Bone marrow (tissue), 2 donors: ENCODE measurements at places on chromosomes 7 and 10.
A peak's percentile ranks its signal among the peaks of the same experiment; 100 is the strongest.

DNA sequence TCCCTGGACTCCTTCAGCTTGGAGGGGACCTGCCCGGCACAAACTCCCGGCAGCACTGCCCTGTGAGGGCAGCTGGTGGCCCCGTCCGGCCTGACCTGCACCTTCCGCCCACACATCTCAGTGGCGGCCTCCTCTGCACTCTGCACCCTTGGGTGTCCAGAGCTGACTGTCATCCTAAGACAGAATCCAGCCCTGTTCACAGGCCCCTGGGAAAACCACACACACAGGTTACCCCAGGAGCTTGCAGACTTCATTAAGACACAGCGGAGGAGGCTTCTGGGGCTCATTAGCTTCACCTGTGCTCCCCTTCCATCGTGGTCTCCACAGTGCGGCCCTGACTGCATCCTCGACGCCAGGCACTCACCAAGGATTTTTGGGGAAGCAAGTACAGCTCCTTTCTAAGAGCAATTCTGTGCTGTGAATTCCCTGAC lies 51.5 kb upstream of the SHH start:
- DNase-seq = no peak

- DNase-seq = no peak
These were observed 17.6 kb downstream of the ASB13 start for GRCh38 chr10:5648494-5649457.

DNA sequence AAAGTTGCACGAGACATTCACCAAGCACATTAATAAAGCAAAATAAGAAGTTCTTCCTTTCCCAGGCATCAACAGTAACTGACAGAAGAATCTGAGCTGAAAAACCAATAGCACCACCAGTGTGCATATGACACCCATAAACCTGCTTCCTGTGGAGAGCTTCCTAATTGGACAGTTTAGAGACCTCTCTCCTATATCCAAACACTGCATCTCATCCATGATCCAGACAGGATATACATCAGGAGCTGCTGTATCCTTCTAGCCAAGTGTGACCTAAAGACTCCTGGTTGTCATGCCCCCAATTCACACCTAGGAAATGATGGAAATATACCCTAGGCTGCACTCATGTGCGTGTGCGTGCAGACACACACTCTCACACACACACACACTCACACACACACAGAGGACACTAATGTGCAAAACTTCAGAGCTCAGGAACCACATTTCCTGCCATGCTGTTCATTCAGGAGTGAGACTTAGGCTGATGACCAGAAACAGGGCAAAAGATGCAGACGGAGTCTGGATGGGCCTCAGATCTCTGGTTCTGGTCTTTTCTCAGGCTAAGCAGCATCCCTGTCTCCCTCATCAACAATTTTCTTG lies 58.0 kb downstream of the MAP3K8 start:
- no peak for DNase-seq

GRCh38 chr7:81404669-81405068 lies 365.2 kb downstream of the HGF start:
- no peak for DNase-seq

DNA sequence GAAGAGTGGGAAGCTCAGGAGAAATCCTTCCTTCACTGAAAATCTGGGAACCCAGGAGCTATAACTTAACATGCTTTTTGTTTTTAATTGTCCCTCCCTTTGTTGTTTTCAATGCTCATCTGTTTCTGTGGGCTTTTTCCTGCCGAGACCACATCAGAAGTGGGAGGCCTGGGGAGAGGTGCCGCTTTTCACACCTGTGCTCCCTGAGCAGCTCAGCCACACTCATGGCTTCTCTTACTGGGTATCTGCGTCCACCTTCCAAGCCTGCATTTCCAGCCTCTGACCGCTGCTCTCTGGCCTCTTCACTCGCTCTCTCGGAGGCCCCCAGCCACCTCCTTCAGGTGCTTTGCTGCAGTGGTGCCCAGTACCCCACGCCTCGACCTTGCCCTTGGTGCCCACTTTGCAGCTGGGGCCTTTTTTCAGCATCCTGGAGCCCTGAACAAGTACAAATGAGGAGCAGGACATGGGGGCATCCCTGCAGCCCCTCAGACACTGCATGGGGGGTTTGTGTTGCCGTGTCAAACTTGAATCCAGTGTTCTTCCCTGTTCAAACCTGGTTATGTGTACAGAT lies 9.9 kb downstream of the C7orf57 start:
- DNase-seq = no peak

DNA sequence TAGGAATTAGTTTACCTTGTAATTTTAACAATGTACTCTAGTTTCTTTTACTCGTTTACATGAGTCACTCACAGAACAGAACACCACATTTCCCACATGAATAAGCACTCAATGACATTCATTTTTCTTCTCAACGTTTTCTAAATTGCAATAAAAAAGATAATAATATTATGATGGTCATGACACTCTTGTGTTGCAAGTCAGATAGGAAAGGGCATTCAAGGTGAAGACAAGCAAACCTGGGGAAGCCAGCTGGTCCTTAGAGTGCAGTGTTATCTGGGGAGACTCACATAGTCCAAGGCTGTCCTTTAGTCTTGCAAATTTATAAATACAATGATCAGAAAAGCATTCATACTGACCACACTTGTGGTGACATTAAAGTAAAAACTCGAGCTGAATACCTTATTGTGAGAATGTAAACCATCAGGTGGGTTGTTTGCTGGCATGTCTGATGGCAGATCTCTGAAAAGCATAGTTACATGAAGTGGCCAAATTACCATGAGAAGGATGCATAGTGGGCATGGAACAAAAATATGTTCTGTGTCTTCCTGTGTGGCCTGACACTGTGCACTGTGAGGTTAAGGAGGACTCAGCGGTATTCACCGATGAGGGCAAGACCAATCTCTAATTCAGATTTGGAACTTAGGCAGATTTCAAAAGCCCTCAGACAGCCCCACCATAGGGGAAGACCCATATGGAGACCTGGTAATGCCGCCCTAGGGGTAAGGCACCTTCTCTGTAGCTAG lies 158.9 kb upstream of the ASAH2 start:
- no peak for DNase-seq

DNA sequence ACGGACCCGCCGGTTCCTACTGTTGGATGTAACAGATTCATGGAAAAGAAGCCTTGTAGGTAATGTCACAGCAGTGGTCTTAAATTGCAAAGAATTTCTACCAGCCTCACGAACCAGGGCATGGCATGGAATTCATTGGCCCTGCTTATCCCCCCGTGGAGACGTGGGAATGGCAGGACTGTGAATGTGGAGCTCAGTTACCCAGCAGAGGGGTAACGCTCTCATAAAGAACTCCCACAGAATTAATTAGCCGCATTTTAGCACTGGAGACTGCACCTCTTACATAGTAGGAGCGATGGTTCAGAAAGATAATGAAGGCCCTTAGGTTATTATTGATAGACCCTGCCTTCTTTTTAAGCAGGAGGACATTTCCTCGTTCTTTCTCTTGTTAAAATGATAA lies 715.4 kb downstream of the AUTS2 start:
- DNase-seq = no peak

DNA sequence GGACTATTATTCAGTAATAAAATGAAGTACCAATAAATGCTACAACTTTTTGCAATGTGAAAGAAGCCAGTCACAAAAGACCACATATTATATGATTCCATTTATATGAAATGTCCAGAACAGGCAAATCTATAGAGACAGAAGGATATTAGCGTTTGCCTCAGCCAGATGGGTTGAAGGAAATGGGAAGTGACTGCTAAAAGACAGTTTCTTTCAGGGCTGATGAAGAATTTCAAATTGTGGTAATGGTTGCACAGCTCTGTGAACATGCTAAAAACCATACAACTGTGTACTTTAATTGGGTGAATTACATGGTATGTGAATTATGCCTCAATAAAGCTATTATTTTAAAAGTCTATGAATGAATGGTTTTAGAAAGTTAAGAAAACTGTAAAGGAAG lies 23.9 kb upstream of the REEP3 start:
- no peak for DNase-seq

GRCh38 chr7:153433223-153433622 lies 619.0 kb upstream of the DPP6 start:
- no peak for DNase-seq

GRCh38 chr7:155721056-155721455 lies 76.6 kb downstream of the RBM33 start:
- DNase-seq = no peak

DNA sequence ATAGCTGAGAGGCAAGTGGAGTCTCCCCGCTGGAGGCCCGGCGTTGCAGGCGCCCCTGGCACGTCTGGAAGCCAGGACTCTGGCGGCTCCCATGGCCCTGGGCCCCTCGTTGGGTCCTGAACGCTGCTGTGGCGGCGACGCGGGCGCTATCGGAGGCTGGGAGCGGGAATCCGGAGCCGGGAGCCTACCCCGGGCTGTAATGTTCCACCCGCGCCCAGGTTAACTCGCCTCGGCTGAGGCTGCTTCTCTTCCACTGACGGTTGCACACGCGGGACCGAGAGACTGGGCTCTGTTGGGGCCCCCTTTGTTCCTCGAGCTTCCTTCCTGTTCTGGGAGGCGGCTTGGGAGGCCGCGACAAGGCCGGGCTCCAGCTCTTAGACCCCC lies 1.3 kb upstream of the HOXA5 start:
- DNase-seq = no peak

- DNase-seq = no peak
These were observed 212.5 kb upstream of the SH2B2 start for GRCh38 chr7:102073931-102074880.

GRCh38 chr7:139125657-139126056 lies 16.1 kb upstream of the ZC3HAV1 start:
- DNase-seq = no peak

- DNase-seq = no peak
These were observed 4.7 kb upstream of the ABLIM1 start for GRCh38 chr10:114662646-114663217.

- no peak for DNase-seq
These were observed 25.5 kb upstream of the SLC29A3 start for GRCh38 chr10:71293446-71294084.

DNA sequence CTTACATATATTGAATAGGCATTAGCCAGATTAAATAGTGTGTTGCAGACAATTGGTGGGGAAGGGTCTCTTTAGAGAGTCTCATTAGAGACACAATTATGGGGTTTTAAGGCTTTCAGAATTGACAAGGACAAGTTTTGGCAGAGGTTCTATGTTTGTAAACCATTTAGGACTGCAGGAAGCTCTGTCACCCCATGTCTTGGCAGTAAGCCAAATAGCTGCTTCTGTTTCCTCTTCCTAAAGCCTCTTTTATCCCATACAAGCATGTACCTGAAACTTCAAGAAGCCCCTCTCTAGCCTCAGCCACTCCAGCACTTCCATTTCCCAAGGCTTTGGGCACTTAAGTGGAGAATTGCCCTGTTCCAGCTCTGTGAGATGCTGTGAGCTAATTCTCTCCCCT lies 21.8 kb upstream of the LRRC4 start:
- DNase-seq = peak; percentile 46

- no peak for DNase-seq
These were observed 74.3 kb upstream of the GNA12 start for GRCh38 chr7:2918406-2918805.

GRCh38 chr7:143884969-143885559 lies 16.9 kb downstream of the TCAF1 start:
- DNase-seq = no peak

- DNase-seq = no peak
These were observed 869.8 kb downstream of the LRMDA start for GRCh38 chr10:76301211-76301610.

DNA sequence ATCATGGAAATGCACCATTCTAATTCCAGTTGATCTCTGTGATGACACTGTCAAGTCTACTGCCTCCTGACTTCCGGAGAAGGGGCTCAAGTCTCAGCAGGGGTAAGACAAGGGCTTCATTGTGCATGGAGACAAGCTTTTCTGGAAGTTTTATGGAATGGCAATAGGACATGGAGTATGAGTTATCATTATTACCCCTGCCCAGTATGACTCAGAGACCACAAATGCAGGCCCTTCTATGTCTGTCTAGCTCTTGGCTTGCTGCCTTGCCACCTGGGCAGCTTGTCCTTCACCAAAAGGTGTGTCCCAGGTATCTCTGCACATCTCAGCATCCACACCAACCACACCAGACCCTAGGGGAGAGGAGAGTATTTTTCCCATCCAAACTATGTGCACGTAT lies 34.9 kb upstream of the KIAA1217 start:
- DNase-seq = no peak

- DNase-seq = no peak
These were observed 131.4 kb downstream of the VPS41 start for GRCh38 chr7:38777609-38778008.

- no peak for DNase-seq
These were observed 34.4 kb upstream of the GRM8 start for GRCh38 chr7:127287133-127287532.

DNA sequence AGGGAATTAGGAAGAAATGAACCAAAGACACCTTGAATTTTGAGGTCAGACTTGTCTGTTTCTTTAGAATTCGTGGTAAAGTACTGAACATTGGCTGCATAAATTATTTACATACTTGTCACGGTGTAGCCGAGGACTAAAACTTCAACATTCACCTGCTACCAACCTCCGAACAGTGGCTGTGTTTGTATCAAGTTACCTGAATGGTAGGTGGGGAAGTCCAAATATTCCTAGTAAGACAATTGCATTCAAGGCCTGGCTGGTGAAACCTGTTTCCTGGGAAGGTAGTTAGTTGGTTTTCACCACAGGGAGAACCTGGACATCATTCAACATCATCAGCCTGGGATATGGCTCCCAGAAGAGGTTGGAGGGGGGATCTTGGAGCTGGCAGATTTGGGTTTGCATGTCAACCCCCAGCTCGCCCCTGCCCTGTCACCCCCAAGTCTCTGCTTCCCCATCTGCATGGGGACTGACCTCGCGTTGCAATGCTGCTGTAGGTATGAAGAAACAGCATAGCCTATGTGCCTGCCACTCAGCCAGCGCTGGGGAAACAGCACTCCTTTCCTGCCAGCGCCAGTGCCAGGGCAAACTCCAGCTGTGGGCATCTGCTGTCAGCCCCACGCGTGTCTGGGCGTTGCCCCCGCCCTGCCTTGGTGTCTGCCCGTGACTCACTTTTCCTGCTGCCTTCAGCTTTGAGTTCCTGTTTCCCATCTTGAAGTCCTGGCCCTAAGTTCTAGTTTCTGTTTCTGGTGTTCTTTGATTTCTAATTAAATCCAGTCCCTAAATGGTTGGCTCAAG lies 12.7 kb upstream of the LARP4B start:
- peak; percentile 44 for DNase-seq

DNA sequence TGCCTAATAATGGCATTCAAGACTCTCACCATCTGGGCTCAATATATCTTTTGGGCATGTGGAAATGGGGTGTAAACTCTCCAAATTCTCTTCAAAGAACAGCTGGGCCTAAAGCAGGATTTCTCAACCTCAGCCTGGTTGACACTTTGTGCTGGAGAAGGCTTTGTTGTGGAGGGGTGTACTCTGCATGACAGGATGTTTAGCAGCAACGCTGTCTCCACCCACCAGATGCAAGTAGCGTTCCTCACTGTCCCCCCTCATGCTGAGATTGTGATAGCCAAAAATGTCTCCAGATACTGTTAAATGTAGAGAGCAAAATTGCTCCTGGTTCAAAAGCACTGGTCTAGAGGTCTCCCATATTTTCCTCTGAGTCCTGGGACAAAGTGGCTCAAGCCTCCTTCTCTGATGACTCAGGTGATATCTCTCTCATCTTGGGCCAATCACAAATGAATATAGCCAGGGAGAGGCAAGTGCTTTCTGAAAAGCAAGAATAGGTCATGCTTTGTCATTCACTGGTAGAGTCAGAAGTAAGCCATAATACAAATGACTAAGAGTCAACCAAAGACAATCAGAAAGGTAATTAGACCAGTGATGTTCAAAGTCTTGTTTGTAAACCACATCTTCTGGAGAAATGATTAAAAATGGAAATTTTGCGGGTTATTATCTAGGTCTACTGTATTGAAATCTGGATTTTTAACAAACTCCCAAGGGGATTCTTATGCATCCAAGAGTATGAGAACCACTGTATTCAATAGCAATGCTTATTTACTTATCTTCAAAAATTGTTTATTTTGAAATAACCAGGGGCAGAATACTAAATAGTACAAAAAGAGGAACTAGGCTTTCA lies 330.8 kb downstream of the PTEN start:
- DNase-seq = no peak
